WTC11 (cell line): ENCODE measurements at places on chromosomes 3 and 15. TPM values are rescaled to one million over a fixed set of nuclear protein-coding genes. Genes with fewer than 3 reads are reported as not detected.

- peaks cover 9% of the 10 kb centered on the region for H3K4me1 ChIP-seq
- H3K36me3 ChIP-seq: no peaks in the 10 kb centered on the region
- H3K4me3 ChIP-seq: no peak overlapping the region
- H3K27ac ChIP-seq: no peak overlapping the region
Observed at GRCh38 chr15:59524331-59524731, 86.3 kb downstream of the FAM81A start.

DNA sequence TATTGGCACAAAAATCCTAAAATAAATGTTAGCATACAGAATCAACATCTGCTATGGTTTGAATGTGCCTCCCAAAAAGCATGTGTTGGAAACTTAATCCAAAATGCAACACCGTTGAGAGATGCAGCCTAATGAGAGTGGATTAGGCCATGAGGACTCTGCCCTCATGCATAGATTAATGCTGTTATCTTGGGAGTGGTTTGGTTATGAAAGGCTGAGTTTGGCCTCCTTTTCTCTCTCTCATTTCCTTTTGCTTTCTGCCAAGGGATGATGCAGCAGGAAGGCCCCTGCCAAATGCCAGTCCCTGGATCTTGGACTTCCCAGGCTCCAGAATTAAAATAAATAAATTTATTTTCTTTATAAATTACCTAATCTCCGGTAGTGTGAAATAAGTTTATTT, 49.4 kb downstream of the SYNM start:
- no peaks in the 10 kb centered on the region for H3K27me3 ChIP-seq
- H3K4me1 ChIP-seq: peaks cover 12% of the 10 kb centered on the region
- H3K4me3 ChIP-seq: no peak overlapping the region
- no peak for DNase-seq
- peaks cover 21% of the 10 kb centered on the region for H3K36me3 ChIP-seq

BCL2A1 gene
- 0.25 to 0.32 TPM (median 0.28 TPM) in 3 replicates for total RNA-seq

DNA sequence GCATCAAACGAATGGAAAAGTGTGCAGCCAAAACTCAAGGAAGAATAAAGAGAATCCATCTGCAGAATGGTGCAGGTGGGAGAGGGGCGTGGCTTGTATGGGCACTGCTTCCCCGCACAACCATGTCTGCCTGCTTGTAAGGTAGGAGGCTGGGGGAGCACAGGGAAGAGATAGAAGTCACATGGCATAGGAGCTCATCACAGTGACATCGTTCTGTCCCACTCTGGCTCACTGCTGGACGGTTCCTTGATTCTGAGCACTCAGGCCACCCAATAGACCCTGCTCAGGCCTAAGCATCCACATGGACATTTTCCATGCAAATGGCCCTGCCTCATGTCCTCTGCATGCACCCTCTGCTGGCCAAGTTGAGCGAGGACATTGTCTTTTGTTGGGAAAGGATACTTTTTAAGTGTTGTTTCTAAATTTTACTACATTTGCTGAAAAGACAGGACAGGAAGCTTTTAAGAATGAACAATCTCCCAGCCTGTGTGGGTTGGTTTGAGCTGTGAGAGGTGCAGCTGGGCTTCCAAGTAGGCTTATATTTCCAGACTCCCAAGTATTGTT, 3.1 kb downstream of the MYLK start:
- peaks cover 26% of the 10 kb centered on the region for H3K27me3 ChIP-seq
- DNase-seq: peak; percentile 35
- no peak overlapping the region; the same call in 1 of the 2 replicates for H3K27ac ChIP-seq
- H3K4me3 ChIP-seq: no peak overlapping the region

DNA sequence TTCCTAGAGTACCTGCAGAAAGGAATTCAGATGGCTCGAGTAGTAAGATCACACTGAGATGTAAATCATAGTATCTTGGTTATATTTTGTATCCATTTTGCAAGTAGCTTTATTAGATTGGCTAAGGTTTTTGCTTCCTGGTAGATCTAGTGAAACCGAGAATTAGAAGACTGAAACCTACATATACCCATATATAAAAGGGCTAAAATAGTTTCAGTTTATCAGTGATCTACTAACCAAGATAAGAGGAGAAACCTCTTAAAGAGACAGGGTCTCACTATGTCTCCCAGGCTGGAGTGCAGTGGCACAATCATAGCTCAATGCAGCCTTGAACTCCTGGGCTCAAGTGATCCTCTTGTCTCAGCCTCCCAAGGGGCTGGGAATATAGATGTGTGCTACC, 135.3 kb downstream of the PCCB start:
- H3K27me3 ChIP-seq: no peaks in the 10 kb centered on the region
- no peak overlapping the region for H3K27ac ChIP-seq
- no peak overlapping the region for H3K4me3 ChIP-seq
- no peaks in the 10 kb centered on the region for H3K4me1 ChIP-seq
- DNase-seq: no peak

CLDN16 gene
- total RNA-seq: not detected in 3 replicates

SPINK8 gene
- not detected in 3 replicates for total RNA-seq

DNA sequence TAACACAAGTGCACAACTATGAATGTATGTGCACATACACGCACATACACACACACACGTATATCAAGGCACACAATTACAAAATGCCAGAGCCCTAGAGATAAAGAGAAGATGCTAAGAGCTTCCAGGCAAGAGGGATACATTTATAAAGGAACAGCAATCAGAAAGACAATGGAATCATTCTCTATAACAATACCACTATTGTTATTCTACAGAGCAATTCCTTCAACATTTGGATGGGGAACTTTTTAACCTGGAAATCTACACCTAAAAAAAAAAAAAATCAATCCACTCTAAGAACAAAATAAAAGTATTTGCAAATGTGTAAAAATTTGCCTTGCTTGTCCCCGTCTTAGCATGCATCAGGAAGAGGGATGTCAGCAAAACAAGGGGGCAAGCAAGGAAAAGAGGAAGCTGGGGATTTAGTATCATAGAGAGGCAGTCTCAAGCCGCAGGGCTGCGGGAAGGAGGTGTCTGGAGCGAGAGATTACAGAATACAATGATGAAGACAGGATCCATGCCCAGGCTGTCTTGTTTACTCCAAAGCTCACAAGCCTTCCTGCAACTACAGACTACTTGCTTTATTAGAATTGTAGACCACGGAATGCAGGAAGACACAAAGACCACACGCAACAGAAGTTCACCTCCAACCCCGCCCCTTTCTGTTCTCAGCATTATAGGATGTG, 220.2 kb downstream of the NTRK3 start:
- peak overlapping the region; percentile 34 for H3K4me3 ChIP-seq
- H3K27me3 ChIP-seq: no peaks in the 10 kb centered on the region
- H3K4me1 ChIP-seq: peaks cover 48% of the 10 kb centered on the region
- no peak for DNase-seq
- H3K36me3 ChIP-seq: peaks cover 1% of the 10 kb centered on the region; the same call in 1 of the 2 replicates

NMNAT3 gene
- total RNA-seq: 3.5 to 4.9 TPM (median 4.6 TPM) in 3 replicates

GRCh38 chr3:14539742-14540491, at the start of gene GRIP2:
Gene GRIP2 (minus strand): TSS chr3:14540342. CDS start chr3:14540308, 34 bp downstream.
- H3K4me3 ChIP-seq: no peak within 1 kb of the TSS
- DNase-seq: no peak
- no peak within 1 kb of the TSS for H3K27ac ChIP-seq
- peaks cover 18% of the 10 kb centered on the region for H3K4me1 ChIP-seq
- no peaks in the 10 kb centered on the region for H3K36me3 ChIP-seq

DNA sequence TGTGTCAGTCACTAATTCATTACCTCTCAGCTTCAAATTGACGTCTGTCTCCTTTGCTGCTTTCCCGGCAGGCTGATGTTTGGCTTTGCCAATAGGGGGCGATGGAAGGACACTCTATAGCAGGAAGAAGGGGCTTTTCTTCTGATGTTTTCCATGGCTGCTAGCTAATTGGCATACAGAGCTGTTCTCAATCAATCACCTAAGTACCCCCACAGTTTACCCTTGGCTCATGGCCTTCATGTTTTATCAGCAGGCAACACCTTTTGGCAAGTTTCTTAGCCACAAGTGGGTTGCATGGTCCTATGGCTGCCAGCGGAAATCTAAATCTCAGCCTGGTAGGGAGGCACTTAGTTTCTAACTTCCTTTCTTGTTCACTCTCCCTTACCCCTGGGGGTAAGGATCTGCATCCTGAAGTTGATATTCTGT, 45.0 kb downstream of the ESYT3 start:
- H3K27me3 ChIP-seq: no peaks in the 10 kb centered on the region; the same call in 1 of the 2 replicates
- no peak overlapping the region for H3K4me3 ChIP-seq
- H3K4me1 ChIP-seq: peaks cover 4% of the 10 kb centered on the region
- no peak overlapping the region for H3K27ac ChIP-seq
